ENCODE measurements at places on chromosomes 7 and 10.

DNA sequence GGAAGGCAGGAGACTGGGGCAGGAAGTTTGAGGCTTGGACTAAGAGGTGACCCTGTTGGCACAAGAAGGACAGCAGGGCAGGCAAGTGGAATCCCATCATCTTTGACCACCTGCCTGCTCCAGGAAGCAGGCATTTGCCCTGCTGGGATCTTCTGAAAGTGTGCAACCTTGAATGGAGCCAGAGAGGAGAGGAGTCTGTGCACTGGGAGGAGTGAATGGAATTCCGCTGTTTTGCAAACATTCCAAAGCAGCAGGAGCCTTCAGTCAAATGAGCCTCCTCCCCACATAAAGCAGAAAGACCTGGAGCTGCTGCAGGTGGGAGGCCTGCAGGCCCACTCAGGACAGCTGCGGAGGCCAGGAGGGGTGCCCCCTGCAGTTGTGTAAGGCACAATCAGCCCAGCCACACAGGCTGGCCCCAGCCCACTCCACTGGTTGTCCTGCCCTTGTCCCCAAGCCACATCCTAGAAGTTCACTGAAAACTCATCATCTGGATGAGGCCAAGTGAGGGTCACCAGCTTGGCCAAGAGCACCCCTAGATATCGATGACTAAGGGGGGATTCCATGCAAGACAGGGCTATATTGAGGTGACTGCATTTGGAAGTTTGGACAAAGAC lies 249.5 kb downstream of the RPS24 start:
- no peak for DNase-seq

DNA sequence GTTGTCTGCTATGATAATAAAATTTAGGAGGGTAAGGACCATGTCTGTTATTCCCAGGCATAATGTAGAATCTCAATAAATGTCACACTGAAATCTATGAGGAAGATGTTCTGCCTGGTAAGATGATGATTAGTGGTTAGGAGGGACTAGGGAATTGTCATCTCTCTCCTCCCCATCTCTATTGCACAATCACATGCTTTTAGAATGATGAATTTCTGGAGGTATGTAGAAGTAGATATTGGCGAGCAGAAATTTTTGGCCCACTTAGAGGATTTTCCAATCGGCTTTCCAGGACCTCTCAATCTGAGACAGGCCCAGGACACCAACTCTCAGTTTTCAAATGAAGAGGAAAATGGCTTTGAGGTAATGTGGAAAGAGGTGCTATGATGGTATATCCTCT lies 2.0 kb upstream of the PITX3 start:
- DNase-seq, result no peak

DNA sequence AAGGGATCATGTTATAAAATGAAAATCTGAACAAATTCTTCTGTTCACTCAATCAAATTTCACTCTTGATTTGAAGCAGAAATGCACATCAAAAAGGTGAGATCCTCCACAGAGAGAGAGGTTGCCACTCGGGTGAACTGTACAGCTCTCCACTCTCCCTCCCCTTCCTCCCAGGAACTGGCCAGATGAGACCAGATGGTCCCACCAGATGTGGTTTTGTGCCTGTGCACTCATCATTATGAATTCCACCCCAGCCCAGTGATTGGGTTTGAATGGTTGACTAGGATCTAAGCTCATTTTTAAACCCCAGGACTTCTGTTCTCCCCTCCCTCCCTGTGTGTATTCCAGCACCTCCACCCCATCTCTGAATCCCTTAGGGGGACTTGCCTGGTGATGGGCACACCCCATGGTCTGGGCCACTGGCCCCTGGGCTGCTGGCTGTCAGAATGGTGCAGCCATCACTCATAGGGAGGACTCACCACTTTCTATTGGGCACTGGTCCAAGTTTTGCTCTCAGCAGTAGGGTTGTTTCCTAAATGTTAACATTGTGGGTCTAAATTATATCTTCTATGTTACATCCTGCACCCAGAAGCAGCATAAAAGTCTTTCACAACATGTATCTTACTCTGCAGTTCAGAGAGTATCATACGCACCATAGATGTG lies 393.1 kb downstream of the TNS3 start:
- no peak for DNase-seq

GRCh38 chr7:113109718-113110117 lies 8.6 kb downstream of the SMIM30 start:
- DNase-seq, result no peak

GRCh38 chr10:118562851-118563250 lies 32.6 kb downstream of the PRLHR start:
- no peak for DNase-seq

DNA sequence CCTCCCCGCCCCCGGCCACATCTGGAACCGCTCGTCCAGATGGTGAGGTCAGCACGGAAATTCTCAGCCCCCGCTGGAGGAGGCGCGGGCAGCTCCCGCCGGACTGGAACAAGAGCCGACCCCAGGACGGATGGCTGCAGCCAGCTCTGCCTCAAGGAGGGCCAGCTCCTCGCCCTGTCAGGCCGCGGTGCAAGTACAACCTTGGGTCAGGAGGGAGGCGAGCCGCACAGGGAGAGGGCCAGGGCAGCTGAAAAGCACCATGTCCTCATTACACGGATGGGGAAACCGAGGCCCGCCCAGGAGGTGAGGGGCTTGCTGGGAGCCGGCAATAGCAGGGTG lies 3.8 kb upstream of the GRIFIN start:
- no peak for DNase-seq

DNA sequence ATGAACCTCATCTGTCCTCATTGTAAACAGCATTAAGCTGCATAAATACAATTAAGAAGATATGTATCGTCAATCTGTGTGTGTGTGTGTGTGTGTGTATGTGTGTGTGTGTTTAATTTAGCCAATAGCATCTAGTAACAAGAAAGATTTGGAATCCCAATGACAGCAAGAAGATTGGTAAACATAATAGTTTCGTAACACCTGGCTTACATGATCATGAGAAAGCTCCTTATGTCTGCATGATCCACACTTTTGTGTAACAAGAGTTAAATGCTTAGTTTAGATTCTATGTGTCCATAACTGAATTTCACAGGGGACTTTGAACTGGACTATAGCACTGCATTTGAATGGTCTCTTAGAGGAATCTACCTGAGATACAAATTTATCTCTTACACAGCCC lies 191.0 kb upstream of the BET1 start:
- DNase-seq, result no peak

DNA sequence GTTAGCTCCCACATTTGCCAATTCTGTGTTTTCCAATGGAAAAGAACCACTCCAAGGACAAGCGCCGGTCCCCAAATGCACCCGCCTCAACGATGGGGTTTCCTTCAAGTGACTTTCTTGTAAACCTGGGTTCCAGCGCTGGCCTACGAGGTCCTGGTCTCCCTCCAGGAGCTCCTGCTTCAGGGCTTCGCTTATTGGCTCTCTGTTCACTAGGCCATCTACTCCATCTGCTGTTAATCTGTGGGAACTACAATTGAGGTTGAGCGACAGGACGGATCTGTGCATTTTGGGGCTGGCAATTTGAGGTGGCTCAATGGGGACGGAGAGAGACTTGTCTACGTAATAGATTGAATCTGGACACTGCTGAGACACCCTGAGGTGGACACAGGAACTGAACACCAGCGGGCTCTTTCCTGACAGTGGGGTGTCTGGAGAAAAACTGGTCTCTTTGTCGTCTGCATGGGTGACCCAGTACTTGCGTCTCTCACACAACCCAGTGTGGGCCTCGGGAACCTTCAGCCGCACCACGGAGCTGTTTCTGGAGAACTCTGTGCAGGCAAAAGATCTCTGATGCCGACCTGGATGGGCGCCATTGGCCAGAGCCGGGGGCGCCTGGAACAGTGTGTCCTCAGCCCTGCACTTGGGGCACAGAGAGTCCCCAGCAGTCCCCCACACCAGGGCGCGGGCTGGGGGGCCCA lies 115.9 kb upstream of the ADAM12 start:
- DNase-seq, result peak; percentile 53

- DNase-seq, result no peak
Observed at GRCh38 chr10:93062514-93063143, 2.0 kb downstream of the CYP26C1 start.

GRCh38 chr7:77826300-77826699 lies 27.7 kb downstream of the PHTF2 start:
- no peak for DNase-seq

- no peak for DNase-seq
Observed at GRCh38 chr10:61639952-61640351, 22.8 kb upstream of the CABCOCO1 start.

DNA sequence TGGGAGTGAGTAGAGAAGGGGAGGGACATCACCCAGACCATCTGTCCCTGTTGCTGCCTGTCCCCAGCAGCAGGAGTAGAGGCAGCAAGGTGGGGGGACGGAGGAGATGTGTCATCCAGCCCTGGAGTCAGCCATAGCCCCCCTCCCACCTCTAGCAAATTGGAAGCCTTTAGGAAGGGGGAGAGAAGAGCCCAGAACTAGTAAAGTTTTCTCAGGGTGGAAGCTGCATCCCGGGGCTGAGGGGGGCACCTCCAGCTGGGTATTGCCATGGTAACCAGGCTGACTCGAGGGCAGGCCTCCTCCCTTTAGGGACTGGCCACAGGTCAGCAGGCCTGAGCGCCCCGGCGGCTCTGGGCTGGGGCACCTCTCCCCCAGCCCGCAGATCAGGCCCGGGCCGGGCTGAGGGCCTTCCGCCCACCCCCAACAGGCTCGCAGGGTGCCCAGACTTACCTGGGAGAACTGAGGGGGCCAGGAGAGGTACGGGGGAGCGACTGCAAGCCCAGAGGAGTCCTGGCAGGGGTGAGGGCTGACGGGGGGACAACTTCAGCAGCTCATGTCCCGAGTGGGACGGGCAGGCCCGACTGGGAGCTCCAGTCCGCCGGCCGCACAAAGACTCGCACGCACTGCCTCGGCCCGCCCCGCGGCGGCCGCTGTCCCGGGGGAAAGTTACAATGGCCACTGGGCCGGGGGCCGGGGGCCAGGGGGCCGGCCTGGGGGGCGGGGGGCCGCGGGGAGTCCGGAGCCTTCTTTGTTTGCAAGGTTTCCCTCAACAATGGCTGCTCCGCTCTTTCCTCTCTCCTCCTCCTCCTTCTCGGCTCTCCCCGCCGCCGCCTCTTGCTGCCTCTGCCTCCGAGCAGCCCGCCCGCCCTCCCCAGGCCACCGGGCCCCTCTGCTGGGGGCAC lies 6.0 kb downstream of the LDB1 start:
- no peak for DNase-seq

- DNase-seq, result no peak
Observed at GRCh38 chr10:122957474-122957873, 3.4 kb upstream of the C10orf88 start.

DNA sequence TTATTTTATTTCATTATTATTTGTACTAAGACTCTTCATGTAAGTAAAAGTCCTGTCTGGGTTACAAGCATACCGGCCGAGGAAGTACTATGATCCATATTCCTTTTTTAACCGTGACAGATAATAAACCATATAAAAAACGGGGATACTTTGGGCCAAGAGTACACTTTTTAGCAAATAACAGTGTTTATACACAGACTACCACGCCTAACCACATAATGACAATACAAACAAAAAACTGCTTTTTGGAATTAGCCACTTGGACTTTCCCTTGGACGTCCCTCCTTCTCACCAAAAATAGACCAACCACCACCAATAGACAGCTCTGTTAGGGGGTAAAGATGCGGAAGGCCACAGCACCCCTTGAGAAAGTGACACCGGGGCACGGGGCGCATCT lies 800 bp downstream of the MINDY3 start:
- no peak for DNase-seq

DNA sequence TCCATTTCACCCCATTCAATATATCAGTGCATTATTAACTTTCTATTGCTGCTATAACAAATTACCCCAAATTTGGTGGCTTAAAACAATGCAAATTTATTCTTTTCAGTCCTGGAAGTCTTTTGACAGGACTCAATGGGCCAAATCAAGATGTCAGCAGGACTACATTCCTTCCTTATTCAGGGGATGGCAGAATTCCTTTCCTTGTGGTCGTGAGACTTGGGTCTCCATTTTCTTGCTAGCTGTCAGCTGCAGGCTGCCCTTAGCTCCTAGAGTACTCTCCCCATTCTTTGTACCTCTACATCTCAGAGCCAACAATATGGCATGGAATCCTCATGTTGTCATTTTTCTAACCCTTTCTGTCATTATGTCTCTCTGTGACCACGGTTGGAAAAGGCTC lies 310.6 kb downstream of the HDAC9 start:
- DNase-seq, result no peak

GRCh38 chr7:5094641-5095040 lies 49.0 kb downstream of the RBAK start:
- no peak for DNase-seq

- no peak for DNase-seq
Observed at GRCh38 chr7:70053421-70053820, 455.1 kb downstream of the AUTS2 start.

DNA sequence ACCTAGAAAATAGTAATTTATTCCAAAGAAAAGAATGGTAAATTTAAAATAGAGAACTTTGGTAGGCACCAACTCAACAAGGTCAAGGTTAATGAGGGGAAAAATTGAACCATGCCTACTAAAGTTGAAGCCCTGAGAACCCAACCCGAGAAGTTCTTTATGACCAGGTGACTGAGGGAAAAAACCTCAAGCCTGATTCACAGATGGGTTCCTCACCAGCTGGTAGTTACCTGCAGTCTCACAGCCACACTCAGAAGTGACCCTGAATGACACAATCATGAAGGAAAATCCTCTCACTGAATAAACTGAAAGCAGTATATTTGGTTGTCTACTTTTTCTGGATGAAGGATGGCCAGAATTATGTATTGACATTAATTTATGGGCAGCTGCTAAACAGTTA lies 7.0 kb downstream of the C10orf67 start:
- DNase-seq, result no peak

- DNase-seq, result no peak
Observed at GRCh38 chr7:156107957-156108356, 295.7 kb upstream of the SHH start.

DNA sequence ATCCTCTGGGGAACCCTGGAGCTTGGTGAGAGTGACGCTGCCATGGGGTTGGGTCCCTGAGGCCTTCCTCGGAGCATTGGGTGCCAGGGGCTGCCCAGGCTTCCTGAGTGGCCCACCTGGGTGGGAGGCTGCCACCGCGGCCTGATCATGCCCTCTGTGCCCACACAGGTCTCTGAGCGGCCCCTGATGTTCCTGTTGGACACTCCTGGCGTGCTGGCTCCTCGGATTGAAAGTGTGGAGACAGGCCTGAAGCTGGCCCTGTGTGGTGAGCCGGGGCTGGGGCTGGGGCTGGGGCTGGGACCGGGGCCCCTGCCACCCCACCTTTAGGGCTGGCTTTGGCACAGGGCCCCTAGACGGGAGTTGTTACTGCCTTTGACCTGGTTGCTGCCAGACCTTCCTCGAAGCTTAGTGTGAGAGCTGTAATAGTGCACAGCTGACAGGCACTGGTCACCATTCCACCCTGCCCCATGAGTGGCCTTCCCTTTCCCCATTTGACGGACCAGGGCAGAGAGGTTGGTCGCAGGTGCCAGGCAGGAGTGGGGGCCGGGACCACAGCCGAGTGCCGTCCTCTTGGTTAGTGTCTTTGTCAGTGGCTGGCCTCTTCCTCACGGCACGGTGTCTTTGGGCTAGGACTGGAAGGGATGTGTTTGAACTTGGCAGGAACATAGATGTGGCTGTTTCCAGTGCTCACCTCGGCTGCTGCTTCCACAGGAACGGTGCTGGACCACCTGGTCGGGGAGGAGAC lies 8.2 kb downstream of the MTG1 start:
- no peak for DNase-seq

Measured in Jurkat, Clone E6-1 (cell line).